ENCODE measurements at places on chromosomes 3 and 15.

DNA sequence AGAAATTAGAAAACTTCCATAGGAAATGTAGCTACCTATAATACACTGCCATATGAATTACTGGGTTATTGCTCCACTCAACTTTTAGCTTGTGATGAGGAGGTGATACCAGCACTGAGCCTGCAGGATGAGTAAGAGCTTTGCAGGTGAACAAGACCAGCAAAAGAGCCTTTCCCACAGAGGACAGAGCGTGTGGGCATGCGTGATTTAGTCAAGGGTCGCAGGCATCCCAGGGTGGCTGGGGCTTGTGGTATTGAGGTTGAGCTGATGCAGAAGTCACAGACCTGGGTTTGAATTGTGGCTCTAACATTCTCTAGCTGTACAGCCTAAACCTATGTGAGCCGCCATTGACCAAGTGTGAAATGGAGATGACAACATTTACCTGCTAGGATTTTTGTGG, 5.6 kb downstream of the NRROS start:
- no peak for DNase-seq

- DNase-seq = no peak
These were observed 46.2 kb downstream of the C3orf38 start for GRCh38 chr3:88195951-88196434.

DNA sequence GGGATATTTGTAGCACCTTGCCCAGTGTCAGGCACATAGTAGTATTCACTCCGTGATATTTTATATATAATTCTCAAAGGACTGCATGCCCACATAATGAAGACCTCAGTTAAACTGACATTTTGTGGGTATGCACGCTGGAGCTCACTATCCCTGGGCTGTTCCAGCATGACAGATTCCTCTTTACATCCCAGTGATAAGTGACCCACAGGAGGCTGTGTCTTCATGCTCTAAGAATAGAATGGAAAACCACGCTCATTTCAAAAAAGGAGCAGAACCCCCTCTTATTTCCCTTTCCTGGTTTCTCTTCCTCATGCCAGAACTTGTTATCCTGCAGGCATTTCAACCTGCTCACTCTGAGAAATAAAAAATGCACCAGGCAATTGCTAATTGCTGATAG, 717.5 kb downstream of the AGBL1 start:
- DNase-seq = no peak

DNA sequence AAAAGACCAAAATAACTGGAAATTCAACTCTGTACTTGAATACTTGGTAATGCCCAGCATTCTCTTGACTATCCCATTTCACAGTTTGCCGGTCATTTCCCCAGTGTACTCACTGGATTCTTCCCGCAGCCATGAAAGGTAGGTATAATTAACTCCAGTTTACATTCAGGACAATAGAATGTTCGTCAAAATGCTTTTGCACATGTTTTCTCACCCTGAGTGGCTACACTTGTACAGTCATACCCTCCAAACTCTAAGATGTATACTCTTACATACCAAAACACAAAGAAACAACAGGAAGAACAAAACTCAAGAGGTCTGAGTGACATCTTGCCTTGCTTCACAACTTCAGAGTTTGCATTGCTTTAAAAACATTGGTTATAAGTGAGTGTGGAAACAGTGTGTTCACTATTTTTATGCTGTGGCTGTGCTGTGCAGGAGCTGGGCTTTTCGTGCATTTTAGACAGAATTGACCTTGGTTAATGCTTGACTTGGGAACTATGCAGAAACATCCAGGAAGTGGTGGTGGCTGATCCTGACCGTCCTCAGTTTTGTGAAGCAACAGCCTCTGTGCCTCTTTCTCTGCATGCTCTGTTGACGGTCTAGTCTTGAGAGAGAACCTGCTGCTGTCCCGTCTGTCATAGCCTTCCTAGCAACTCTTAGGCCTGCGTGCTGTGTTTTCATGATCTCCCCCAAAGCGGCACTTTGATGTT, 90.5 kb downstream of the IGF1R start:
- DNase-seq = no peak

Data from activated CD8-positive, alpha-beta memory T cell treated with anti-CD3 and anti-CD28 coated beads for 4 hours (primary cell).